ENCODE measurements at places on chromosomes 12 and 14.

- peaks cover 4% of the 10 kb centered on the region for H3K36me3 ChIP-seq
- peaks cover 26% of the 10 kb centered on the region for H3K27me3 ChIP-seq
- peaks cover 11% of the 10 kb centered on the region for H3K4me1 ChIP-seq
- no peak overlapping the region for H3K27ac ChIP-seq
- DNase-seq, result no peak
These were observed 44.0 kb downstream of the DLK1 start for GRCh38 chr14:100770605-100771120.

DNA sequence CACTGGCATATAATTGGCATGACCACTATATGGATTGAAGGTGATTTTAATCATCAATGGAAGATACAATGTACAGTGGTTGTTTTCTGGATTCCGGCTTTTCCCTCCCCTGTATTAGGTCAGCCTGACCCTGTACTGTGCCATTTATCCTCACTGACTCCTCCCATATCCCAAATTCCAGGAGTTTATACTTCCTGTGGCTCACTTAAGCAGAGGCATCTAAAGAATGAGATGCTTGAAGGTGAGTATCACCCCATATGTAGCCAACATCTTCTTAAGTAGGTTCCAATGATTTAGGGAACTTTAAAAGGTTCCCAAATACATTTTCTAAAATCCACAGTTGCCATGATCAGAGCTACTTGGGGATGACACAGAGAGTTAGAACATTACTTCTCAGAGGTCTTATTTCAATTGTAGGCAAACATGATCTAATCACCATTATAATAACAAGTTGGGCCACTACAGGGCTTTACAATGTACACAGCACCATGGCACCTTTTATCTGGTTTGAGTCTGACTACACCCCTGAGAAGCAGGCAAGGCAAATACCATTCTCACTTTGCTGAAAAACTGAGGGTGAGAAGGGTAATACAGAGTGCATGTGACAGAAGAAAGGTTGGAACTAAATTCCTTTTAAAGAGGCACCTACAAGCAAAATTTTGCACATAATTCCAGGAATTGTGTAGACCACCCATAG lies 212.3 kb upstream of the GARIN6 start:
- no peaks in the 10 kb centered on the region for H3K4me1 ChIP-seq
- no peak overlapping the region for H3K27ac ChIP-seq
- no peak overlapping the region for H3K4me3 ChIP-seq
- H3K27me3 ChIP-seq, result no peaks in the 10 kb centered on the region
- H3K36me3 ChIP-seq, result no peaks in the 10 kb centered on the region

DNA sequence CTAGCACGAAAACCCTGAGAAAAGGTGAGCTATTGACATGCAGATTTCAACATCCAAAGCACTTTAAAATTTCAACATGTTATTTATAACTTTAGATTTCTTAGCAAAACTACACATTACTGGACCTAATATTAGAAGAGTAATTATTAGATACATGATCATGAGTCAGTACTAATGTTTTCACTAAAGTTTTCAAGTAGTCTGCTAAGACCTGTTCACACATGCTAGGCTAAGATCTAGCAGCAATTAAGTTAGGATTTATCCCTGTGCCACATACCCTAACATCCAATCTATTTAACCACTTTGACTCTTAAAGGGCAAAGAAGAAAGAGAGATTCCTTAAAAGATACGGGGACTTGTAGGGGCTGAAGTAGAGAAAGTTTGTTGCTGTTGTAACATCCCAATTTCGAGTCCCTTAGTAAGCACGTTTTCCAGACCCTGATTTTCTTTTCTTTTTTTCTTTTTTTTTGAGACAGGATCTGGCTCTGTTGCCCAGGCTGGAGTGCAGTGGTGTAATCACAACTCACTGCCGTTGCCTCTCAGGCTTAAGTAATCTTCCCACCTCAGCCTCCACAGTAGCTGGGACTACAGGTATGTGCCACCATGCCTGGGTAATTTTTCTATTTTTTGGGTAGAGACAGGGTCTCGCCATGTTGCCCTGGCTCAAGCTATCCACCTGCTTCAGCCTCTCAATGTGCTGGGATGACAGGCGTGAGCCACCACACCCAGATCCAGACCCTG lies 102.5 kb upstream of the ATF7IP start:
- no peak overlapping the region for H3K4me3 ChIP-seq
- peaks cover 44% of the 10 kb centered on the region for H3K36me3 ChIP-seq
- H3K27me3 ChIP-seq, result peaks cover under 1% of the 10 kb centered on the region
- H3K27ac ChIP-seq, result peak overlapping the region; percentile 5

DNA sequence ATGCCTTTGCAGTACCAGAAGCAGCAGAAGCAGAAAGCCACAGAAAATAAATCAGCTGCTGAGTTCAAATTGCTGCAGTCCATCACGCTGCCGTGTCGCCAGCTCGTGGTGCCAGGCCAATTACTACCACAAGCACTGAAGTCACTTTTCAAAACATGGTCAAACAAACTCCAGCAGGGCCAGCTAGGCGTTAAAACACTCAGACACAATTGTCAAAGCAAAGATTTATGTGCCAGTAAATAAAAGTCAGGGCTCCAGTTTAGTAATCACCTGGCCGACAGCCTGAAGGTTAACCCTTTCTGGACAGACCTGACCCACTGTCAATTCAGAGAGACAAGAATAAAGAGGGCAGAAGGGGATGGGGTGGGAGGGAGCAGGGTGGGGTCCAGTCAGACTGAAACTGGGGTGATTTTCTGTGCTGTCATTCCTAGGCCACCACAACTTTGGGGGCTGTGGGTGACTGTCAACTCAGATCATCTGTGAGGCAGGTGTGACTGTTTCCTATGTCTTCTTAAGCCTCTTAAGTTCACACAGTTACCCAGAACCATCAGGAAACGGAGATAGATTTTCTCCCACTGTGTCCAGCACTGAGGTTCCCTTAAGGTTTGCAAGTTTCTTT lies 109.8 kb upstream of the FUT8 start:
- peaks cover 2% of the 10 kb centered on the region for H3K27me3 ChIP-seq
- no peak for DNase-seq
- peak overlapping the region; percentile 5 for H3K4me3 ChIP-seq
- peaks cover 15% of the 10 kb centered on the region for H3K4me1 ChIP-seq

GRCh38 chr12:122935318-122935717 lies 30.9 kb downstream of the ABCB9 start:
- H3K36me3 ChIP-seq, result no peaks in the 10 kb centered on the region
- H3K4me1 ChIP-seq, result no peaks in the 10 kb centered on the region
- H3K27ac ChIP-seq, result no peak overlapping the region
- H3K27me3 ChIP-seq, result no peaks in the 10 kb centered on the region
- no peak overlapping the region for H3K4me3 ChIP-seq

DNA sequence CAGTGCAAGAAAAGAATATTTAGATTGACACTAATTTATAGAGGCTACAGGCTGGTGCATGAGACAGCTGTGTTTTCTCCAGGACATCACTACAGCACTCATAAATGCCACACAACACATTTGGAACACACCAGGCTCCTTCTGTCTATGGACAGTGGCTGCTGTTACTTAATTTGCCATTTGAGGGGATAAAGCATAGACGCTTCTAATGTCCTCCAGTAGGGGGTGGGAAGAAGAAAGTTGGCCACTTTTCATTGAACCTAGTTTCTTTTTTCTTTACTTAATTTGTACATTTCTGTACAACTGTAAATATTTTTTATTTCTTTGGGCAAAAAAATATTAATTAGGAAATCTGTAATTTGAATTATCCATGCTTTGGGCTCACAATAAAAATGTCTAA lies 12.4 kb upstream of the RTN1 start:
- no peaks in the 10 kb centered on the region for H3K36me3 ChIP-seq
- H3K27me3 ChIP-seq, result peaks cover 31% of the 10 kb centered on the region
- no peaks in the 10 kb centered on the region for H3K4me1 ChIP-seq
- no peak overlapping the region for H3K27ac ChIP-seq
- H3K4me3 ChIP-seq, result no peak overlapping the region
- no peak for DNase-seq

GRCh38 chr12:124992874-124993625 lies 395 bp upstream of the BRI3BP start:
- H3K4me3 ChIP-seq, result peak overlapping the region; percentile 84
- H3K27ac ChIP-seq, result peak overlapping the region; percentile 76
- no peaks in the 10 kb centered on the region for H3K36me3 ChIP-seq
- peaks cover 25% of the 10 kb centered on the region for H3K4me1 ChIP-seq

- peaks cover 65% of the 10 kb centered on the region for H3K4me1 ChIP-seq
- no peak for DNase-seq
- peak overlapping the region; percentile 98 for H3K27ac ChIP-seq
- H3K4me3 ChIP-seq, result peak overlapping the region; percentile 98
- H3K36me3 ChIP-seq, result peaks cover 59% of the 10 kb centered on the region
These were observed 4.4 kb downstream of the NACA start for GRCh38 chr12:56720731-56721151.

DNA sequence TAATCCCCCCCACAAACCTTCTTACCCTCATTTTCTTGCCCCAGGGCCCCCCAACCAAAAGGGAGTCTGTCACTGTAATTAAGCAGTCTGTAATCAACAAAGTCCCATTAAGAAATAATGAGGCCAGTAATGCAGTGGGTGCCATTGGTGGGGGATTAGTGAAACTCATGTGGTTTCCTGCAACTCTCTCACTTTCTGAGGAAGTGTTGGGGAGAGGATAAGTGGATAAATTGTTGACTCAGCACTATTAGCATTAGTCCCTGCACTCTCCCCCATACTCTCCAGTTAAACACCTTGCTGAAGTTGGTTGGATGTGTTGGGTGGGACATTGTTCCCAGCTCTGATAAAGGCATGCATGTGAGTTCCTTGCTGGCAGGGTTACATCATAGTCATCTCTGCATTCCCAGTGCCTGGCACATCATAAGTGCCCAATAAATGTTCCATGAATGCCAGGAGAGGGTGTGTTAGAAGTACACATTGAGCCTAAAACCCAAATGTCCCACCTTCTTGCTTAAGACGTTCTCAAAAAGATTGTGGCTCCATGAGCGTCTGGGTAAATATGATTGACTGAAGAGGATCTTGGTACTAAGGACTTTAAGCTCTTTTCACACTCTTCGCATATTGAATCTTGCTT lies 45.8 kb upstream of the HOXC13 start:
- H3K27me3 ChIP-seq, result peaks cover 95% of the 10 kb centered on the region
- no peak overlapping the region for H3K27ac ChIP-seq
- DNase-seq, result no peak
- H3K36me3 ChIP-seq, result no peaks in the 10 kb centered on the region
- no peaks in the 10 kb centered on the region for H3K4me1 ChIP-seq
- H3K4me3 ChIP-seq, result no peak overlapping the region
